ENCODE measurements at places on chromosomes 13 and 19. TPM values are rescaled to one million over a fixed set of nuclear protein-coding genes. Genes with fewer than 3 reads are reported as not detected.

The GJB2 gene
- 4.4 TPM for polyA plus RNA-seq

The KLK10 gene
- 0.17 TPM for polyA plus RNA-seq

The GYS1 gene
- polyA plus RNA-seq: 52.2 TPM

The SCN1B gene
- polyA plus RNA-seq: 0.96 TPM

The KMT5C gene
- polyA plus RNA-seq: 24.4 TPM

The FRY gene
- 49.9 TPM for polyA plus RNA-seq

The HOMER3 gene
- 48.2 TPM for polyA plus RNA-seq

The TTYH1 gene
- polyA plus RNA-seq: 7.8 TPM

The OR2Z1 gene
- not detected for polyA plus RNA-seq

The NCR1 gene
- polyA plus RNA-seq: 0.37 TPM
